ENCODE measurements at places on chromosomes 1 and 21. TPM values are rescaled to one million over a fixed set of nuclear protein-coding genes. Genes with fewer than 3 reads are reported as not detected.

Gene COL8A2
- 0.08 TPM for total RNA-seq

DNA sequence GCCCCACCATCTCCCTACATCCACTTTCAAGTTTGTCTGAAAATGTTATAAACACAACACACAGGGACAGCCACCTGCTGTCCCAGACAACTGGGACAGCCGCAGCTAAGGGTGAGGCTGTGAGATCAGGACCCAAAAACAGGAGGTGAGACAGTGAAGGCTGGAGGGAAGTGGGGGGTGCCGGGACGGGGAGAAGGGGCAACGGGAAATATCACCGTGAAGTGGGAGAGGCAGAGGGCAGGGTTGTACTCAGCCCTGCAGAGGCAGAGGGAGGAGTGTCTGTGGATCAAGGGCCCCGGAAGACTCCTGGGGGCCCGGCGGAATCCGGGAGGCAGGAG, 114.4 kb downstream of the CASZ1 start:
- DNase-seq: no peak

- DNase-seq: no peak
These were observed 960 bp downstream of the PCSK9 start for GRCh38 chr1:55040083-55040932.

DNA sequence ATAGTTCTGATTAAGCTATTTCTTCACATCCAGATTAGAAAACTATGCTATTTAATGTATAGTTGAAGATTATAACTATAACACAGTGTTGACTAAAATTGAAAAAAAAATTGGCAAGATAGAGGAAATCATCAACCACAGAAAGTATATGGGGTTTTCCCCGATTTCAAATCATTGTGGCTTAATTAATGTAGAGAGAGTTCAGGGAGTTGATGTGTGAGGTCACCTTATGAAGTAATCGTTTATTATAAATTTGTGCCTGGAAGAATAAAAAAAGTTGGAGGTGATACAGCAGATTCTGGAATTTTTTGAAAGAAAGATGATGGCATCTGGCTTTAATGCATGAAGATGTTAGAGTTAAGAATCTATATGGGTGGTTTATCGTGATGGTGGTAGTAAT, 84.3 kb downstream of the PTGS2 start:
- no peak for DNase-seq

DNA sequence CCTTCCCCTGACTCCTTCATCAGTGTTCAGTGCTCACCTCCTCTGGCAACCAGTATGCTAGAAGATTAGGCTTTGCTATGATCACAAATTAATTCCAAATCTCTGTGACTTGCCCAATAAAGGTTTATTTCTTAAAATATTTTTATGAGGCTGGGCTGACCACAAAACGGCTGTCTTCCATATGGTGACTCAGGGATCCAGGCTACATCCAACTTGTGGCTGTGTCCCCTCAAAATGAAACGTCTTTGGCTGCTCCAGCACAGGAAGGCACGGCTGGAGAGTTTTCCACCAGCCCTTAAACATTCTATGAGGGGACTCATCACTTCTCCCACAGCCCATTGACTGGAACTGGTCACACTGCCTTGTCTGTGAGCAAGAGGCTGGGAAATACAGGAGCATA, 131.5 kb downstream of the HUNK start:
- DNase-seq: no peak

Measured in GM12878 (cell line).